ENCODE measurements at places on chromosomes 5 and 9.

DNA sequence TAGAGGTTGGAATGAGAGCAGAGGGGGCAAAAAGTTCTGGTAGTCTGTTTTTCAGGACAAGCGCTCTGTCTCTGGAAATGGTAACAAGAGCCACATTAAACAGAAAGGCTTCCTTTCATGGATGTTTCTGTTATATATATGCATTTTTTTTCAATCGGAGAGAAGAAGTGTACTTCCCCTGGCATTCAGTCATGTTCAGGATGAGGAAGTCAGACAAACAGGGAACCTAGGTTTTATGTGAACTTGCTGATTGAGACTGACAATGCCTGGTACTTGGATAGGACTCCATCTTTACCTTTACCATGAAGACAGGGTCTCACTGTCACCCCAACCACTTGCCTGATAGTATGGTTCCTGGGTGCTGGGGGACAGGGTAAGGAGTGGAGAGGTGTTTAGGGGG is 30.1 kb upstream of the ZBED3 start:
- DNase-seq: no peak

DNA sequence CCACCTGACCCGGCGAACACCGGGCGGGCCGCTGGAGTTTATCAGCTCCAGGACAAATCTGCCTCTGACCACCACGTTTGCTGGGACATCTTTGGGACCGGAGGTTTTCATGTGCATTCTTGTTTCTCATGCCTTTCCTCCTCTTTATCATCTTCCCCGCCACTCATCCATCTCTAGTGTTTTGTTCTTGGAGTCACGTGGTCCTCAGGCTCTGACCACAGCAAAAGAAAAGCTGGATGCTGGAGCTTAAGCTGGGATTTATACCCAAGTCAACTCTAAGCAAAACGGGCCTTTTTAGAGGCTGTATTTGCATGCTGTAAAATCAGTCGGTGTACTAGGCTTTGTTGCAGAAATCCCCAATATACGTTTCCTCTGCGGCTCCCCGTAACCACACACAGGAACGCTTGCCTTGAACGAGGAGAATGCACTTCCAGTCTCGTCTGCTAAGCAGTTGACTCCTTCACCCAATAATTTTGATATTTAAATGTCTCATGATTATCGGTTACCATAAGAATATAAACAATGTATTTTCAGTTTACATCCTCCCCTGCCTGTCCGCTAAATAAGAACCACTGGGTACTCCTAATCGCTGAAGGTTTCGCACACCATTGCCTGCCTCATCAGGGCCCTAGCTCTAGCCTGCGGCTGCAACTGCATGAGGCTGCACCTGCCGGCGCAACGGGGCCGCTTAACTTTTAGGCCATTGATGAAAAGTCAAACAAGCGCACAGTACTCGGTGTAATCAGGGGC is 560 bp upstream of the NDUFS6 start:
- DNase-seq: peak; percentile 51

DNA sequence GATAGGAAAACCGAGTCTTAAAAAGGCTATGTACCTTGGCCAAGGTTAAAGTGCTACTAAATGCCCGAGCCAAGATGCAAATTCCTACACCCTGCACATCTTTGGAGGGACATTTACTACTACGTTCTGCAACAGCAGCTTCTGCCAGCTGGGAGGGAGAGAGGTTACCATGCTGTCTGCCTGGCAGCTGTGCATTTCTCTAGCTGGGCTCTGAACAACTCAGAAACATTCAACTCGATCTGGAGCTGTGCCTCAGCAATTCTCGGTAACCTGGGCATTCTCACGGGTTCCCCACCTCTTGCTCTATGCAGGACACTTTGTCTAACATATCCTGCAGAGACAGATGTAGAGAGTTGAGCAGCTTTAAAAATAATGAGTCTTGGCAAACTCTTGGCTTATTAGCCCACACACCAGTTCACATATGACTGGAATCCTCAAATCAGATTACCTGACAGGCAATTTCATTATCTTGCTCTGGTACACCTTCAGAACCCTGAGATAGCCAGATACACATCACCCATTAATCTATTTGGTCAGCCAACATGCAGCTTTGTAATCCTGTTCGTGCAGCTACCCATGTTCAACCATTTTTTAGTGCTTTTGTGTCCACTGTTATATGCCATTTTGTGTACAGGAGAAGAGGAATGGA is 115.8 kb downstream of the EFNA5 start:
- DNase-seq: no peak

GRCh38 chr5:108649106-108649505 is 98.6 kb upstream of the FER start:
- no peak for DNase-seq

- DNase-seq: no peak
Measured at GRCh38 chr5:7610531-7611177, 214.7 kb downstream of the ADCY2 start.
